ENCODE measurements at places on chromosomes 6 and 20.

DNA sequence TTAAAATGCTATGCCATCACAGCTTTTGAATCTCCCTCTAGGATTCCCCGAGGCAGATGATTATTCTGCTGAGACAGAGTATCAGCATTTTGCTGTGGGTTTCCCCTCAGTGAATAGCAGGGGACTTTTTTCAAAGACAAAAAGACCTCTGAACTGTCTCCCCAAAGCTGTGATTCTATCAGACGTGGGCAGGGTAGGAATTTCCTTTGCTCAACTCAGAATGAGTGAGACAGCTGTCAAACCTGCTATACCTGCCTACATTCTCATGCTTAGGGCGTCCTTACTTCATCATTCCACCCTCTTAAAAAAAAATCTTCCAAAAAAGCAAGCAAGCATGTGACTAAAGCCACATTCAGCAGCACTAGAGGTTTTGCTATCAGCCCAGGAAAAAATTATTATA lies 147.6 kb upstream of the FAM83B start:
- no peak for DNase-seq

DNA sequence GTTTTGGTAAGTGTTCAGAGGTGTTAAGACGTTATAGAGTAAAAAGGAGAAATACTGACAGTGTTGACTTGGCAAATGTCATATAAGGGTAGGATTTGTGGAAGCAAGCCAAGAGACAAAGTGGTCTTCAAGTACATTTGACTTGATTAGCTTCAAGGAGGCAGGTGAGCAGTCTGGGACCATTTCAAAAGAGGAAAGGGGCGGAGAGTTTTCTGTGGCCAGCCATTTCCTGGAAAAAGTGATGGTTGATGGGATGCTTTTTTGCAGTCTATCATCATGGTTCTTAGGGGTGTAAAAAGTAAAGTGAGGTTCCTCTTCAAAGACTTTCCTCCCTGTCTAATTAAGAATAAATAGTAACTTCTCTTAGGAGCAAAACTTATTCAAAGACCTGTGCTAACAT lies 28.7 kb downstream of the FKBP1A start:
- no peak for DNase-seq

DNA sequence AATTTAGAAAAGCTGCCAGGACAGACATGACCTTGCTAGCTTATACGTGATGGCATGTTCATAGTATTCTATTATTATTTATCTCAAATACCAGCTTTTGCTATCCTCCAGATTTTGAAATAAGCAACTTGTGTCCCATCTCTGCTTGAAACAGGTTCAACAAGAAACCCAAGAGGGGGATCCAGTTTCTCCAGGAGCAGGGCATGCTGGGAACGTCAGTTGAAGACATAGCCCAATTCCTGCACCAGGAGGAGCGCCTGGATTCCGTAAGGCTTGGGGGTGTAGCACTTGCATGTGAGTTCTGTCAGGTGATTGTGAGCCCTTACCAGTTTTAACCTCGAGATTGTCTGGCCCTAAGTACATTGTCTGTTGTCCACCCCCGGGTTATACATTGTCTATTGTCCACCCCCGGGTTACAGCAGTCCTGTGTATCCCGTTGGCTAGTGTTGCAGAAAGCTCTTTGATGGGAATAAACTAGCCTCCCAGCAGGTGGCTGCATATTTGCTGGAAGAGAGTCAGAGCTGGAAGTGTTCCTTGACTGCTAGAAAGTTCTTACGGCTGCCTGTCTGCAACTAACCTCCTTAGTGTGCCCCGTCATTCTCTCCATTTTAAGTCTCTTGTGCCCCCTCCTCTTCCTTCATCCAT lies 61.4 kb upstream of the CSE1L start:
- DNase-seq, result no peak

DNA sequence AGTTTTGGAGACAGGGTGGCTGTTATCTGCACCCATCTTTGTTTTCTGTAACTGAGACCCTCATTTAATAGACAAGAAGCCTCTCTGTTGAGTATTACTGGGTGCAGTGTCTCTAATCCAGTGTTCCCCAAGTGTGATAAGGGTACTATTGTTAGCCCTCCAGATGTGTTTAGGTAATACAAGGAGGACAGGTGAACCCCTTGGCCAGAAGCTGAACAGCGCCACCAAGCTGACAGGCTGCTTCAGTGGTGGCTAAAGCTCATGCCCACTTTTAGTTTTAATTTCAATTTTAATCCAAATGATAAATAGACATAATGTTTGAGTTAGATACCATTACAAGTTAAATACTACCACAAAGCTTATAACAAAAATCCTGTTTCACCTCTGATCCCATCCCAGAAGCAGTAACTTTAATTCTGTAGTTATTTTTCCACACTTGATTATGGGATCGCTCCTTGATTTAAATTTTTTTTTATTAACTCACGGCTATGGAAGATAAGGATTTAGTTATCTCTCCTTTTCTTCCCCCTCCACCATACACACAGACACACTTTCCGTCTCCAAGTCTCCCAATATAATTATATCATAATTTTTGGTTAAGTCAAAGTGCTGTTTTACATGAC lies 8.4 kb upstream of the STK35 start:
- no peak for DNase-seq

DNA sequence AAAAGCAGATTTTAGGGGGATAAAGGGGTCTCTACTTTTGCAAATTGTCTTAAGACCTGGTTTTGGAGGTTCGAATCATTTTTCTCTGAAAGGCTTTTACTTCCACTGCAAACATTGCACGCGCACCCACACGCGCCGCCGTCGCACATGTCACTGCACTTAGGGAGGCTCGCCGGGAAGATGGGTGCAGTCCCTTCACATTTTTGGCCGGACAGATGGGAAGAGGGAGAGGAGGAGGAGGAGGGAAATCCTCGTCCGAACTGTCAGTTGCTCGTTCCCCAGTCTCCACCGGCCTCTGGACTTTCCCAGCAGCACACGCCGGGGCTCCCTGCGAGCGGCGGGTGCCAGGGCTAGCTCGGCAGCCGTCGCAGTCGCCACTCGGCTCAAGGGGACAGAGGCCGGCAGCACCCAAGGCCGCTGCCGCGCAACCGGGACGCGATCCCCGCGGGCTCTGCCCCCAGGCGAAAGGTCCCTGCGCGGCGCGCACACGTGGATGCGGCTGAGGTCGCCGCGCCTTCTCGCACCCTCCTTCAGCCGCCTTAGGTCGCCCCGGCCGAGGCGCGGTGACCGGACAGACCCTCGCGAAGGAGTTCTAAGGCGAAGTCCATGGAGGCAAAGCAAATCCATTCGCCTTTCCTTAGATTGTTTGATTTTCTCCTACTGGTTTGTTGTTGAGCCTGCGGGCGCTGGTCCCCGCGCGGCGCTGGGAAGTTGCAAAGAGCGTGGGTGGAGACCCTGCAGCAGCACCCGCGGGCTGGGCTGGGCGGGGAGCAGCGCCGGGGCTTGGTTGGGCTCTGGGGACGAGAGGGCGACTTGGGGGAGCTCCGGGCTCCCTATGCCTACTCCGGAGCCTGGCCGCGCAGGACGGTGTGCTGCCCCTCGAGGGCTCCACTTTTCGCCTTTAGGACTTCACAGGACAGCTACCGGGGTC lies 1.2 kb downstream of the MYB start:
- no peak for DNase-seq

GRCh38 chr6:72102561-72102960 lies 216.2 kb downstream of the RIMS1 start:
- DNase-seq, result no peak

GRCh38 chr6:138428944-138429598 lies 25.0 kb downstream of the HEBP2 start:
- peak; percentile 67 for DNase-seq

- DNase-seq, result peak; percentile 35
These were observed 116.8 kb downstream of the TFAP2B start for GRCh38 chr6:50935442-50935841.

GRCh38 chr6:18585032-18585573 lies 198.0 kb downstream of the RNF144B start:
- DNase-seq, result peak; percentile 22

DNA sequence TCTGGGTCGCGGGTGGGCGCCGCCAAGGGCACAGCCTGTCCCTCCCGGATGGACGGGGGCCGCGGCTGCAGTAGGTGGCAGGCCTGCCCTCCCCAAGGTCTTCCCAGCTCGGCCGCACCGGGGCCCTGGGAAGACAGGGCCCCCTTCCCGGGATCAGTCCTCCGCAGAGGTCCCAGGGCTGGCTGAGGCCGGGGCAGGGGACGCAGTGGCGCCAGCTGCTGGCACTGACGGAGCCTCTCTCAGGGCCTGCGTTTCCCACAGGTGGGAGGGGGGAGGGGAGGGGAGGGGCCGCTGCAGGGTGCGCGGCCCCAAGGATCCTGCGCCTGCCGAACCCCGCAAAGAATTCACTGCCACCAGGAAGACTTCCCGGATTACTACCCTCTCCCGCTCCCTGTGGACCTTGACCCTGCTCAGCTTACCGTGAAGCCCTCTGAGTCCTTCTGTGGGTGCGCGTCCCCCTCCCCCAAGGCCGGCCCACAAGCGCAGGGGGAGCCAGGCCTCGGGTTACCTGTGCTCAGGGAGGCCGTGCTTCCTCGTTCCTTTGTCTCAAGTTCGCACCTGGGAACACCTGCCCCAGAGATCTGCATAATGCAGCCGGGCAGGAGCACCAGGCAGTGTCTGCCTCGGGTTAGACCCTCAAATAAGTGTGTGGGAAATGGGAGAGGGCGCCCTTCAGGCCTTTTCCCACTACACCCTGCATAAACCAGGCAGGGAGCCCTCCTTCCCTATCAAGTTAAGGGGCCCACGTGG lies 5.1 kb downstream of the LZTS3 start:
- DNase-seq, result no peak

DNA sequence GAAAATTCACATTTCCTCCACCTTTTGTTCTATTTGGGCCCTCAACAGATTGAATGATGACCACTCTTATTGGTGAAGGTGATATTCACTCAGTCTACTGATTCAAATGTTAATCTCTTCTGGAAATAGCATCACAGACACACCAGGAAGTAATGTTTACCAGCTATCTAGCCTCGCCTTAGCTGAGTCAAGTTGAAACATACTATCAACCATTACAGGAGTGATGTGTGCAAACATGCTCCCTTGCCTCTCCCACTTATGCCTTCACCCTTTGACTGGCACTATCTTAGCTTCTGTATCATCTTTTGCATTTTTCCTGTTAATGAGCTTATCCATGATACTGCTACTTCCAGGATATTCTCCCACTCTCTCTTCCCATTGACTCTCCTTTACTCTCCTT lies 191.9 kb downstream of the CENPW start:
- DNase-seq, result no peak

- DNase-seq, result no peak
These were observed 194.8 kb downstream of the PREX1 start for GRCh38 chr20:48632825-48633619.

DNA sequence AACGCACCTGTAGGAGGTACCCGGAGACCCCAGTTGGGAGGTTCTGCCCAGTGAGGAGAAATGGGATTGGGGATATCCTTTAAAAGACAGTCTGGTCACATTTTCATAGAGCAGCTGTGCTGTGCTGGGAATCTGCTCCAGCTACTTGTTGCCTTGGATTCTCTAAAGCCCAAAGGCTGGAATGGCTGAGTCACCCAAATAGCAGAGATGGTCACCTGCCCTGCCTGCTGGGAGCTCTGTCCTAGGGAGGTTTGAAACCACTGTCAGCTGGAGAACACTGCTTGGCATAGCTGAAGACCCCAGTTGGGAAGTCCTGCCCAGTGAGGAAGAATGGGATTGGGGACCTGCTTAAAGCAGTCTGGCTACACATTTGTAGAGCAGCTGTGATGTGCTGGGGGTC lies 34.8 kb upstream of the TFB1M start:
- DNase-seq, result no peak

- DNase-seq, result peak; percentile 66
These were observed 316.6 kb downstream of the THBS2 start for GRCh38 chr6:168937054-168937453.

GRCh38 chr20:34045930-34046725 lies 52.4 kb downstream of the RALY start:
- no peak for DNase-seq

DNA sequence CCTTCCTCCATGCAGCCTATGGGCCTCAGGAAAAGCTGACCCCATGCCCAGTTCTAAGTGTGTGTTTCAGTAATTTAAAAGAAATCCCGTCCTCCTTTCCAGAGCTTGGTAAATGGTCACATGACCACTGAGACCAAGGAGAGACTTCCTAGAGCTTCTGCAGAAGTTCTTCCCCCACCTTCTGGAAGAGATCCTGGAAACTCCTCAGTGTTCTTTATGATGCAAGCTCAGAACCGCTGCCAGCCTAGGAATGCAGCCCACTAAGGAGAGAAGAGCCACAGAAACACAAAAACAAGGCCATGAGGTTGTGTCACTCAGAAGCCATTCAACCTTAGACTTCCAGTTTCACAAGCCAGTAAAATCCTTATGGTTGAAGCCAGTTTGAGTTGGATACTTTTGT lies 348.4 kb downstream of the TPBG start:
- peak; percentile 88 for DNase-seq

- peak; percentile 23 for DNase-seq
These were observed 17.7 kb upstream of the CCDC167 start for GRCh38 chr6:37517411-37517812.

DNA sequence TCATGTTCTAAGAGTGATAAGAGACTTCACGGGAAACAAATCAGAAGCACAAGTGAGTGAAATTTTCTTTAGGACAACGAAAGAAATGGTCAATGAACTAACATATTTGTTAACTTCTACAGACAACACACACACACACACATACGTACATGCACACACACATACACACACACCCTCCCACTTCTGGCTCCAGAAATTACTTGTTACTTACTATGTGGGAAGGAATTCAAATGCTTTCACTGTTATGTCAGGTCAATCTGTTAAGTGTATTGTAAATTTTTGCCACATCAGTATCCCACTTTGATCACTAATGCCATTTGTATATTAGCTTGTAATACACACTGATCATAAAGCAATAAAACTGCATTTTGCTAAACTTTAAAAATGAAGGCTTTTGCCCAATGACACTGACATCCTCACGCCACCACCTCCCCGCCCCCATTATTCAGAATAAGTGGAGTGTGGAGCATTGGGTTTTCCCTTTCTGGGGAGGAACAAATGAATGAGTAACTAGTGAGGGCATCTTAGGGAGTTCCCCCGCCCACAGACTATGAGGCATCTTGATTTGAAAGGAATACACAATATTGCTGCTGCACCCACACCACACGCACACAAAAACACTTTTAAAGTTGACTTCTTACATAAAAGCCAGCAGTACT lies 76.2 kb downstream of the ATXN1 start:
- no peak for DNase-seq

DNA sequence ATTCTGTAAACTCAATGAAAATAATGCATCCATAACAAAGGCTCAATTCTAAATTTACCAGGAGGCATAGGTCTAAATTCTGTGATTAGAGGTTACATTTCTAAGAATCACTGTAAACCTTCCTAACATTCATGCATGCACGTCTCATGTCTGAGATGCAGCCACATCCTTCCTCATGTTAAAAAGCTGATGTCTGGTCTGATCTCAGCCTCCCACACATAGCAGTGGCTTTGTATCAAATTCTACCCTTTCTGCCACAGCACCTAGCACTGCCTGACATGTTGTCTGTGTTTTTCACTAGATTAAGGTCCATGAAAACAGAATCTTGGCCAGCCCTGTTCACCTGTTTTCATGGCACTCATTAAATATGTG lies 171.1 kb downstream of the WDR27 start:
- DNase-seq, result no peak

DNA sequence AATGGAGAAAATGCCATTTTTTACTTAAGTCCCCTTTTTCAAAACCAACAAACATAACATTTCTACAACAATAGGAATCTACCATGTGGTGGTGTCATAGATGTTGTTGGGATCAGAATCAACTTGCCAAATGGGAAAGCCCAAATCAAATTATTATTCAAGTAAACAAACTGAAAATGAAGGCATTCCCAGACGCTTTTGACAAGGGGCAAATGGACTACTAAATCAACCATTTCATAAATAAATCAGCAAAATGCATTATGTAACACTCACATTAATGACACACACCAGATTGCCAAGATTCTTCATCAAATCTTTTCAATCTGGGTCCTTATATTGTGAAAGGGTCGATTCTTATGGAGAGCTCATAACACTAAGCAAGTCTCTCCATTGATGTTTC lies 375.6 kb downstream of the KIF16B start:
- no peak for DNase-seq

All from fibroblast of gingiva (primary cell).